ENCODE measurements at places on chromosomes 16 and 17.

DNA sequence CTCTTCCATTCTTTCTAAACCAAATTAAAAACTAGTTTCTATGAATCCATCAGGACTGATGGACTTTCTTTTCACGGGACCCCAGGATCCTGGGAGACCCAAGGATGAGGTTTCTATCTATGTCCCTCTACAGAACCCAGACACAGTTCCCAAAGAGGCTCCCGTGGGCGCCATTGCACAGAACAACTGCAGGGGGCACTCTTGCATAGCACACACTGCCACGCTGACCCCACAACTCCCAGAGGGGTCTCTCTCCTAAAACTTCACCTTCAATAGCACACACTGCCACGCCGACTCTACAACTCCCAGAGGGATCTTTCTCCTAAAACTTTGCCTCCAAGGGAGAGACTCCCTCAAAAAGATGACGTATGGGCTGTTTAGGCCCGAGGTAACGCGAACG, 9.0 kb downstream of the ABR start:
- DNase-seq, result no peak

- no peak for DNase-seq
These were observed 479.1 kb downstream of the SLC39A11 start for GRCh38 chr17:72613396-72613795.

DNA sequence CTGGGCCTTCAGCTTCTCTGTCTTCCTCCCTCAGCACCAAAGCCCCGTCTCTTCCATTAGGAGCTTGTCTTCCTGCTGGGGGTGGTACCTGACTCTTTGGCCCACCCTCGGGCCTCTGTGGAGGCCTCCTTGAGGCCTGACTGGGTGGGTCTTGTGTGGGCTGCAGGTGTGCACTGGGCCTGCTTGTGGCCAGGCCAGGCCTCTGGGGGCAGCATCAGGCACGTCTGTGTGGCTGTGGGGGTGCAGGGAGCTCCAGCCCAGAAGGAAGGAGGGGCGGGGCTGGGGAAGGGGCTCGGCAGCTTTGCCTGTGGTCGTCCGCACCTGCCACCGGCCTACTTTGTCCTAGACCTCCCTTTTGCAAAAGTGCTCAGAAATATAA, 7.0 kb downstream of the PIGQ start:
- DNase-seq, result no peak

- DNase-seq, result no peak
These were observed 17.0 kb downstream of the ABCC1 start for GRCh38 chr16:15966420-15966819.

DNA sequence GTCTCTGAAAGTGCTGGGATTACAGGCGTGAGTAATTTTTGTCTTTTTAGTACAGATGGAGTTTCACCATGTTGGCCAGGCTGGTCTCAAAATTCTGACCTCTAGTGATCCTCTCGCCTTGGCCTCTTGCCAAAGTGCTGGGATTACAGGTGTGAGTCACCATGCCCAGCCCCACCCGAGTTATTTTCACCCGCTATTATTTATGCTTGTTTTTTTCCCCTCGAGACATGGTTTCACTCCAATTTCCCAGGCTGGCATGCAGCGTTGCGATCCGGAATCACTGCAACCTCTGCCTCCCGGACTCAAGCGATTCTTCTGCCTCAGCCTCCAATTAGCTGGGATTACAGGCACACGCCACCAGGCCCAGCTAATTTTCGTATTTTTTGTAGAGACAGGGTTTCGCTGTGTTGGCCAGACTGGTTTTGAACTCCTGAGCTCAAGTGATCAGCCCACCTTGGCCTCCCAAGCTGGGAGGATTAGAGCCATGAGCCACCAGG, 9.2 kb downstream of the RPL23 start:
- DNase-seq, result no peak

DNA sequence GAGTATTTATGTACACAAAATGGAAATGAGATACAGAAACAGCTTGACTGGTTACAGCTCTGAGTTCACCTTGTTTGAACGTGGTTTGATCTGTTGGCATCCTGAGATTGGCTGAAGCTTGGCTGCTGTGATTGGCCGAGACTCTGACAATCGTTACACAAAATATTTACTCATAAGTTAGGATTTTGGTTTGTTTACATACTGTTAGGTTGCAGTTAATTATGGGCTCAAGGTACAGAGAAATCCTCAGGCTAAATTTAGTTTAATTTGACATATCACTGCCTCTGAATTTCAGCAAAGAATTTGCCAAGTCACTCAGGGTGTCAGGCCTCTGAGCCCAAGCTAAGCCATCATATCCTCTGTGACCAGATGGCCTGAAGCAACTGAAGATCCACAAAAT, 227.3 kb downstream of the COPRS start:
- DNase-seq, result no peak

- DNase-seq, result no peak
These were observed at the start of gene TEKT3 for GRCh38 chr17:15341385-15341849. Gene TEKT3 (minus strand): TSS chr17:15341597. CDS start chr17:15331585, 10,012 bp downstream.

DNA sequence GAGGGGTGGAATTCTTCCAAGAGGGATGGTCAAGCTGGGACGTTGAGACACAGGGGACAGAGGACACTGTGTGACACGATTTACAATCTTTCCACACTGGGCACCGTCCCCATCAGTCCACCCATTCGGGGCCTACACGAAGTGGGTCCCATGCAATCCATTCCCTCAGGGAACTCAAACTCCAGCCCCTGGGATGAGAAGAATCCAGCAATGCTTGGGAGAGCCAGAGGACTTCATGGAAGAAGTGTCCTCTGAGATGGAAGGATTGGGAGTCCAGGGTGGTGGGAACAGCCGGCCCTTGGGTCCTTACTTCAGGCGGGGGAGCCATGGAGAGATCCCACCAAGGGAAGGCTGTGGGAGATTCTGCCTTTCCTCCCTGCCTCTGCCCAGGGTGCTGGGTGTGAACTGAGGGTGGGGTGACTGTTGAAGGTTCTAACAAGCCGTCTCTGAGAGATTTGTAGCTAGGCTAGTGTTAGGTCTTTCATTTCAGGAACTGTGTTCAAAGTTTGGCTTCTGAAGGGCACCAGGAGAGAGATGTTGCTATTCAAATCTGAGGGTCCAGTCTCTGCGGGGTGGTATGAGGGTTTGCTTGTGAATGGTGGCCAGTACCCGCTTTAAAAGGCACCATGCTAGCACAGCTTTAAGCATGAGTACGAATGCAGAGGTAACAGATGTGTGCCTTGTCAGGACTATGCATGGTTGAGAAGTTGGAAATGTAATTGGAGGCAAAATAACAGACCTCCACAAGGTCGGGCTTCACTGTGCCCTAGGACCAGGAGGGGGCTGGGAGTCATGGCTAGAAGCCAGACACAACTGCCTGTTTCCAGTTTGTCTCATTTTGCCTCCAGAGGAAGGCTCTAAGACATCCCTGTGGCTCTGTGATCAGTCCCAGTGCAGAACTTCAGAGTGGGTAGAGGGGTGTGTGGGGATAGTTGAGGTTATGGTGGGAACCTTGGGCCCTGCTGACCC, 1.9 kb downstream of the ATP1B2 start:
- DNase-seq, result no peak

DNA sequence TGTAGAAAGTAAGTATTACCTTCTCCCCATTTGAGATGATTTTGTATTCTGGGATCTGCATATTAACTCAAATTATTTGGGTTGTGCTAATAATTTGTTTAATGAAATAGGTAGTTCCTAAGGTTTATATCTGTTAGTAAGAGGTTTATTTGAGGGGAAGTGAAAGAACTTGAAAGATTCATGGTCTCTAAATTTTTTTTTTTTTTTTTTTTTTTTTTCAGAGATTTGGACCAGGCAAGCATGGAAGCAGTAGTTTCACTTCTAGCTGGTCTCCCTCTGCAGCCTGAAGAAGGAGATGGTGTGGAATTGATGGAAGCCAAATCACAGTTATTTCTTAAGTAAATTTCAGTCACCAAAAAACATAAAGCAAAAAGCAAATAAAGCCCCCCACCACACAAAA, 65.2 kb downstream of the OMG start:
- DNase-seq, result no peak

- DNase-seq, result peak; percentile 71
These were observed 552.3 kb downstream of the TOX3 start for GRCh38 chr16:51994597-51994996.

- DNase-seq, result no peak
These were observed 112.9 kb upstream of the HAS3 start for GRCh38 chr16:68992521-68992920.

- DNase-seq, result no peak
These were observed 454.3 kb downstream of the HAPSTR1 start for GRCh38 chr16:9545522-9546437.

GRCh38 chr16:31148896-31149295, 970 bp downstream of the PRSS36 start:
- DNase-seq, result no peak

GRCh38 chr17:34378664-34379101, 15.7 kb upstream of the CCL1 start:
- DNase-seq, result no peak

GRCh38 chr17:48037838-48038323, 284 bp upstream of the COPZ2 start:
- DNase-seq, result no peak

- DNase-seq, result no peak
These were observed at the start of gene SARM1 for GRCh38 chr17:28371245-28372202. Gene SARM1 (plus strand): TSS chr17:28371694. CDS start chr17:28372033, 339 bp downstream.

GRCh38 chr17:74923538-74924249, 379 bp upstream of the OTOP2 start:
- DNase-seq, result no peak

DNA sequence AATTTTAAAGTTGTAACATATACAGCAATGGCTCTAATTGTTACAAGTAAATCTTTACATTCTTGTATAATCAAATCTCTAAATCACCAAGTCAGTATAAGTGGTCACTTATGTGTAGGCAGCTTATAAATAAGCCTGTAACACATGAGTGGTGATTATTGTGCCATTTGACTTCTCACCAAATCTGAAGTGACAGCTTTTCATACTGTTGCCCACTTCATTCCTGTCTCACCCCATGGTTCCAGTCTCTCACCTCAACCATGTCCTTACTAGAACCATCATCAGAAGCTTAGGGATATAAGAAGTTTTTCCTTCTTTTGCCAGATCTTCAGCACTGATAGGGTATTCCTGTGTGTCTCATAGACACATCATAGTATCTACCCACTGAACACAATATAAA, 23.5 kb downstream of the TNRC6A start:
- DNase-seq, result no peak

DNA sequence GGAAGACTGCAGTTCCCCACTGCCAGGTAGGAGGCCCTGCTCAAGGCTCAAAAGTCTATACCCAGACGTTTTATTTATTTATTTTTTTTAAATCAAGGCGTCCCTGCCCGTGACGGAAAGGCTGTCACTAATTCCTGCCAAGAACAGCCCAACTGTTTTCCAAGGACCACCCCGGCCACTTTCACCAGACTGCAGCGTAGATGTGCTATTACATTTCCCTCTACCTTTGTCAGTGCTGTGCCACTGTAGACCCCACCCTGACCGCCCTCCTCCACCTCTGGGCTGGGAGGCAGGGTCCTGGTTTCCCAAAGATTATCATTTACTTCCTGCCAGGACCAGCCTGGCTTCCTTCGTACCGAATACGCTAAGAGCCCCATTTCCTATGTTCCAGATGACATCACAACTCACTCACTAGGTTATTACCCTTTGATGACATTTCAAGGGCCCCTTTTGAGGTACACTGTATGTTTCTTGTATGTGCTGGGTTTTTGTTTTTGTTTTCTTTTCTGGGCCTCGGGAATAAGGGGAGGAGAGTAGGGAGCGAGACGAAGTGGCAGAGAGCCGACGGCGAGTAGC, 6.3 kb upstream of the RNF227 start:
- no peak for DNase-seq

DNA sequence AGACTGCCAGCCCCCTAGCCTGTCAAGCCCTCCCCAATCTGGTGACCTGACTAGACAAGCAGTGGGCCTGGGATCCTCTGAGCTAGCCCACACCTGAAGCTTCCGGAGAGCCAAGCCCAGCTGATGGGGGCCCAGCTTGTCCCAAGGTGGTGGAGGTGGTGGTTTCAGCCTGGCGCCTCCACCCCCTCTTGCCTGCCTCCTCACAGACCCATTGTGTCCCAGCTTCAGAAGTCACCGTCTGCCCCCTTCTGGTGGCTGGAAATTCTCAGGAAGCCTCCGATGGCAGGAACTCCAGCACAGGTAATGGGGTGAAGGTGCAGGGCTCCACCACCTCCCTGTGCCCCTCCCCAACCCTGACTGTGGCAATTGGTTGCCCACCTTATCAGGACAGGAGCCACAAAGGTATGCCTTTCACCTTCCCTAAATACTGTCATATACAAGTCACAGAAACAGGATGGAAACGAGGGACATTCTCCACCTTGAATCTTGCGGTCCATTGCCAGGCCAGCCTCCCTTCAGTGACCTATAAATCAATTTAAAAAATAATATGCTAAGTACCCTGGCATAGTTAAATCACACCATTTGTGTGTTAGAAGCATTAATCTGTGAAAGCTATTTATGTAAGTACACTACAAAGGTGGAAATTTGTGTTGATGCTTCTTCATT, 66.0 kb upstream of the ZNF423 start:
- no peak for DNase-seq

- DNase-seq, result no peak
These were observed 271.4 kb upstream of the MAF start for GRCh38 chr16:79871906-79872305.

DNA sequence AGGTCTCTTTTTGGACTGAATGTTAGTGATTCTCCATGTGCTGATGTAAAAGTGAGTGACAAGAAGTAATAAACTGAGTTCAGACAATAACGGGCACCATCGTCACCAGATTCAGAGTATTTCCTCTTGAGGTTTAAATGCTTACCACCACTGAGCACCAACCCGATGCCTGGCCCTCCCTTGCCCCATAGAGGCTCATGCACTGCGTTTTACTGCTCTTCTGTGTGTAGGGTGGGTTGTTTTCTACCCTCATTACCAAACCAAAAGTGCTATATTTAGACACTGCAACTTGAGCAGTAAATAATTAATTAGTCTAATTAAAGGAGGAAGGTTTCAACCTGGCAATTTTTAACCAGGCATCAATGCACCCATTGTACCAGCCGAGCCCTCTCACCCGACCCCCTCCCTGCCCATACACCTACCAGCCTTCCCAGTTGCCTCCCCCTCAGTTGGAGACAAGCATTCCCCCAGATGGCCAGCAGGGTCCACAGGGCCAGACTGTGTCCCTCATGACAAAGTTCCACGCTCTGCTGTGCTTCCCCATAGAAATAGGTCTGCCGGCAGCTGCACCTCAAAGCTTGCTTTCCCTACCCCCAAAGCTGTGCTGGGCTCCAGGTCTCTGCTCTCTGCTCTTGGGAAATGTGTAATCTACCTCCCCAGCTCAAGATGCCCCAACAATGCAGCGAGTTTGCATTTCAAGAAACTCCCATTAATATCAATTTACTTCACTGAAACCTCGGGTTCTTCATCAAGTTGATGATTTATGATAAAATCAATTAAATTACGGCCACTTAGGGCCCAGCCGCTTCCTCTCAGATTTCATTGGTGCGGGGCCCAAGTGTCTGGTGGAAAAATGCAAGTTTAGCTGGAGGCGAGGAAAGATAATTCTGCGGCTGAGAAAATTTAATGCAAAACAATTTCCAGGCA, 16.0 kb downstream of the HOXB4 start:
- no peak for DNase-seq

- DNase-seq, result no peak
These were observed 190.9 kb downstream of the CCDC182 start for GRCh38 chr17:57553991-57554825.

DNA sequence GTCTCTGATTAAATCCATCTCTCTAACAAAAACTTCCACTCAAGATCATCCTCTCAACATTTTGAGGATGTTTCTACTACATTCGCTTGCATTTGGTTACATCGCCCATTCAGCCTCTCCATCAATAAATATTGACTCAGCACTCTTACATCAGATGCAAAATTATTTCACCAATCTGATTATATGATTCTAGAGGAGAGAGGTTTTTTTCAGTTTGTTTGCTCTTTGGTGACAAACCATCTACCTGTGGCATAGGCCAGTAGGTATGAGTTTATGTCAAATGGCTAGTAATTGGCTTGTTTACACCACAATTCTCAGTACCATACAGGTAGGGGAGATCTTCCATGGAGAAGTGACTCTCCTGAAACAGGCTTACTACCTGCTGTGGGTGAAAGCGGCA, 52.3 kb downstream of the TOX3 start:
- DNase-seq, result no peak
